SW 1271 (cell line): ENCODE measurements at places on chromosomes 12 and 14.

GRCh38 chr12:104615048-104615561, 158.4 kb downstream of the CHST11 start:
- DNase-seq: no peak

- no peak for DNase-seq
Measured at GRCh38 chr12:41061192-41061591, 126.9 kb upstream of the PDZRN4 start.

DNA sequence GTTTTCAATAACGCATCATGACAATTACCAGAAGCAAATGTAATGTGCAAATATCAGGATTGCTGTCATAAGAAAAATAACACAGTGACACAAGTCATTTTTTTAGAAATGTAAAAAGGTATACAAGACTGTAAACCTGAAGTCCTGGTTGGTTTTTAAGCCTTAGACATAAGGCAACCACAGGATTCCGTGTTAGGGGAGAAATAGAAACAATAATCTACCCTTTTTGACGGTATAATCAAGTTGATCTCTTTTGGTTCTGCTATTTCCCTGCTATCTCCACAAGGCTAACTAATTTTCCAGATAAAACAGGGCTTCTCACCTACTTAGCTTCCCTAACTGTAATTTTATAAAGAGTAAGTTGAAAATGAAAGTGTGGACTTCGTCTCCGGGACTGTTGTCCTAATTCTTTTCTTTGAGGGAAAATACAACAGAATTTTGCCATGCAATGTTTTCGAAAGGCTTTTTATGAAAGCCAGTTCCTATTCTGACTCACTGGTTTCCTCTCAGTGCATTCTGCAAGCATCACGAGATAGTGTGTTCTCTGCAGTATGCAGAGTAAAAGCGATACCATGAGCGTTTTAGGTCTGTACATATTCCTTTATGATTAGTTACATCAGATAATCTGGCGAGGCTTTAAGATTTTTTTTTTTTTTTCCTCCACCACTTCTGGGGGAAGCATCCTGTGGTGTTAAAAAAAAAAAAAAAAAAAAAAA, 10.6 kb downstream of the MYO1H start:
- DNase-seq: no peak

DNA sequence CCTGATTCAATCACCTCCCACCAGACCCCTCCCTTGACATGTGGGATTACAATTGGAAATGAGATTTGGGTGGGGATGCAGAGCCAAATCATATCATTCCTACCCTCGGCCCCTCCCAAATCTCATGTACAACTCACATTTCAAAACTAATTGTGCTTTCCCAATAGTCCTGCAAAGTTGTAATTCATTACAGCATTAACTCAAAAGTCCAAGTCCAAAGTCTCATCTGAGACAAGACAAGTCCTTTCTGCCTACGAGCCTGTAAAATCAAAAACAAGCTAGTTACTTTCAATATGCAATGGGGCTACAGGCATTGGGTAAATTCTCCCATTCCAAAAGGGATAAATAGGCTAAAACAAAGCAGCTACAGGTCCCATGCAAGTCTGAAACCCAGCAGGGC, 634.6 kb downstream of the SLC6A15 start:
- no peak for DNase-seq

- DNase-seq: no peak
Measured at GRCh38 chr12:50403001-50403440, 2.3 kb downstream of the LARP4 start.

DNA sequence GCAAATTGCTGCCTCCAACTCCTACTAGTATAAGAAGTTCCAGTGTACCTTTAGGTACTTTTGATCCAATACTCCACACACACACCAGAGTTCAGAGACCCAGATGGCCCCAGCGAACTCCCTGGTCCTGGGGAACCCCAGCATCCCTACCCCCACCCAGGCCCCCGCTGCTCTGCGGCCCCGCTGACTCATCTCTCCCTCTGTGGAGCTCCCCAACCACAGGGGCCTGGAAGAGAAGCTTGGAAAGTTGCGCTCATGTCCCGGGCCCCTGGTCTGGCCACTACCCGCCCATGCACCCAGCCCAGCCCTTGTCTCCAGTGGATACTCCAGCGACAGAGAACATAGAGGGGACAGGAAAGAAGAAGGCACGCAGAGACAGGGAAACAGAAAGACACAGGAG, 4.2 kb upstream of the SP7 start:
- DNase-seq: no peak

- DNase-seq: no peak
Measured at GRCh38 chr12:78563826-78564225, 300.7 kb upstream of the SYT1 start.

DNA sequence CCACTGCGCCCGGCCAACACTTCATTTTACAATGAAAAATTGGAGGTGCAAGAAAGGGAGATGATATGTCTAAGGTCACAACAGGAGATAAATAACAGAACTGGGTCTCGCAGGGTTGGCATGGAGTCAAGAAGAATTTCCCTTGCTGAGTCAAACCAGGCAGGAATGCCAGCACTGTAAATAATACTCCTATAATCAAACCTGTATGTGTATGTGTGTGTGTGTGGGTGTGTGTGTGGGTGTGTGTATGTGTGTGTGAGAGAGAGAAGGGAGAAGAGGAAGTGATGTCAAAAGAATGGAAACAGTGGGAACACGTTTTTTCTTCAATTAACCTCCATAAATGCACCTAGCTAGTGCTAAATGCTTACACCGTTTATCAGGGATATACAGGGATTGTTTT, 70.4 kb downstream of the TMEM116 start:
- DNase-seq: no peak

DNA sequence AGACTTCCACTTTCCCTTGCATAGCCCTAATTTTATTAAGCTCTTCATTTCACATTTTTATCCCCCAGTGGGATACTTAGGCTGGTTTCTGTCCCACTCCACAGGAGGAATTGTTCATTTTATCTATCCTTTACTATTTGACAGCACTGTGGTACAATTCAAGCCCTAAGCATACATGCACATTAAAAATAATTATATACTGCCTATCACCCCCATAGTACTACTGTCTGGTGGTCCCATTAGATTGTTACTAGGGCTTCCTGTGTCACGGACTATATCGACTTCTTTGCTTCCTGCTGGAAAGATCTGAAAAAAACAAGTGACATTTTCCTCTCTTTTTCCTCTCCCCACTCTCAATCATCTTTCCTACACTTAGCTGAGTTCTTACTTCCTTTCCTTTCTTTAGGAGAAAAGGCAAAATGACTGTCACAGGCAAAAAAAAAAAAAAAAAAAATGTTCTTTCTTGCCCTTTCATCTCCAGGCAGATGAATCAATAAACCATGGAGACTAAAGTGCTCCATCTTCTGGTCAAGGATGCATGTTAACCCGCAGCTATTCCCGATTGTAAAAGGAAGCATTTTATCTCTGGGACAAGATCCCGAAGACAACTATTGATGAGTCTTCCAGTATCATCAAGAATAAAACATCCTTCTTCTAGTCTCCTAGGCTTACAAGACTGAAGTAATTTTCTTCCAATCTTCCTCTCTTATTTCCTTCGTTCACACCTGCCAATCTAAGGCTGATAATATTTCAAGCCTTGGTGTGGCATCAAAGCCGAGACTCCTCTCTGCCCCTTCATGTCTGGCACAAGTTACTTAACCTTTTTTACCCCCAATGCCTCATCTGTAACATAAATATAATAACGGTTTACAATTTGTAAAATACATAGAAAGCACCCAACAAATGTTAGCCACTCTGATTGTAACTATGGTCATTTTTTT, 94.4 kb upstream of the PLEKHG7 start:
- peak; percentile 32 for DNase-seq

- no peak for DNase-seq
Measured at GRCh38 chr14:68268719-68269118, 449.1 kb downstream of the RAD51B start.

DNA sequence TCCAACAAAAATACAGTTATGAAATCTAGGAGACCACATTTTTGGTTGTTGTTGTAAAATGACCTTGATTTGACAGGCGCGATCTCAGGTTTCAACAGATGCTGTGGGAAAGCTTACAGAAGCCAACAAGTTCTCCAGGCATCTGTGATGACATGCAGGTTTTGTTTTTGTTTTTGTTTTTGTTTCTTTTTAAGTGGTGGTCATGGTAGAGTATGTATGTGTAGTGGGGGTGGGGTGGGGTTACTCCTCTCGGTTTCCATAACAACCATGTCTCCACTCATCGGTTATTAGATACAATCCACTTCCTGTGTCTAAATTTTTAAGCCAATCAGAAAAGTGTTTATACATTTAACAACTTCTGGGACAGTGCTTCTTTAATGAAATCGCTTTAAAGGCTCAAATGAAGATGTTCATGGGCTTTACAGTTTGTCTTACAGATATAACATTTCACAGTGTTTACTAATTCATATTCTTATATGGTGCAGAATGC, 199.9 kb upstream of the FOXN3 start:
- no peak for DNase-seq
